ENCODE measurements at places on chromosomes 2 and 18.

DNA sequence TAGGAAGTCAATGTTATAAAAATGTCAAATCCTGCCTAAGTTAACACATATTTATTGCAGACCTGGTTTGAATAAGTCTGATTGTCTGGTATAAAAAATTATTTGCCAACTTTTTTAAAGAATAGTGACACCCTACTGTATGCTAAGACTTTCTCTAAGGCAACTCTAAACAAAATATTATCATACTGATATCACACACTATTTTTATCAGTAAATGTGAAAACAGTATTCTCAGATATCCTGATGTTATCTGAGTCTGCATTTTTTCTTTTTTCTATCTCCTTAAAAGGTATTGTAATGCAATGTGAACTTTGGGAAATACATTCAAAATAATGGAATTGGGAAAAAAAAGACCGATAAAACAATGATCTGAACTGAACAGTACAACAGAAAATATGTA is 127.1 kb downstream of the DOCK10 start:
- DNase-seq: no peak

DNA sequence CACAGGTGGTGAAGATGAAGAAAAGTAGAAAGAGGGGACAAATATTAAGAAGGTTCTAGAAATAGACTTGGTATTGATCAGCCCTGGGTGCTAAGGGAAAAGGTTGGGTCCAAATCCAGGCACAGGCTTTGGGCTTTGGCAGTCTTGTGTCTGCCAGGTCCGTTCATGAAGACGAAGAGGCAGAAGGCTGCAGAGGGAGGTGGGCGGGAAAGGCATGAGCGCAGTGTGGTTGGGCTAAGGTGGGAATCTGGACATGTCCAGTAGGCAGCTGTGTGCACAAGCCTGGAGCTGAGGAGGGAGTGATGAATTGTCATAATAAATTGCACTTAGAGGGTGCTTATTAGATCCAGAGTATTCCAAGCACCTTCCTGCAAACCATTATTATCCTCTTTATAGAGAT is 105.7 kb upstream of the TEX51 start:
- no peak for DNase-seq

GRCh38 chr2:121061633-121062032 is 223.4 kb downstream of the TFCP2L1 start:
- no peak for DNase-seq

DNA sequence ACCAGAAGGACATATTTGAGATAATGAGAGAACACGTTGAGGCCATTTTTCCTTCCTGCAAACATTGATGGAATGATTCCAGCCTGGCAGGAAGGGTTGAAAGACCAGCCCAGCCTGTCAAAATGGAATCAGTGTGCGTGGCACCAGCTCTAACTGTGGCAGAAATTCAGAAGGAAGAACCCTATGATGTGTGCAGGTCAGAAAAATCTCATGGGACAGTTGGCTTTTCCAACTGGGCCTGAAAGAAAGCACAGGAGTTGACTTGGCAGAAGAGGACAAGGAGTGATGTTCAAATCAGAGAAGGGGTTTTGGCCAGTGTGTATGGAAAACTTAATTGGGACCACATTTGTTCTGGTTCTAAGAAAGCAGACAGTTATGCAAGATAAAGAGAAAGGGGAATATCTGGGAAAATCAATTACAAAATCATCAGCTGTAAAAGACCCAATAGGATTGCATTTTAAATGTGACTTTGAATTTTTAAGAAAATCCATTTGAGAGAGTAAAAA is 192.8 kb upstream of the PID1 start:
- DNase-seq: peak; percentile 46

DNA sequence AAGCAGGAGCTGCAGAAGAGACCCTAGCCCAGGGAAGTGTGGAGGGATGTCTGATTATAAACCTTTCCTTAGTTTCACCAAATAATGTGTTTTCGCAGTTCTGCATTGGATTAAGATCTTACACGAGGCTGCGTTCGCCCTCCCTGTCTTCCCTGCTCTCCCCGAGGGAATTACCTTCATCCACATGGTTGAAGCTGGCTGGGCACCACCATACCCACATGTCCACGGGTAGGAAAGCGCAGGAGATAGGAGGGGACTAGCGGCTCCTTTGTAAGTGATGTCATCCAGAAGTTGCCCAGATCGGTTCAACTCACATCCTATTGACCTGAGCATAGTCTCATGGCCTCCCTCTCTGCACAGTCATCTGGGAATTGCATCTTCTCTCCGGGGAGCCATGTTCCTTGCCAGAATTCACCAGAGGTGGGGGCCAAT is 1.1 kb downstream of the TTL start:
- DNase-seq: no peak

- no peak for DNase-seq
These were observed 44.2 kb upstream of the STAT4 start for GRCh38 chr2:191195021-191195420.

DNA sequence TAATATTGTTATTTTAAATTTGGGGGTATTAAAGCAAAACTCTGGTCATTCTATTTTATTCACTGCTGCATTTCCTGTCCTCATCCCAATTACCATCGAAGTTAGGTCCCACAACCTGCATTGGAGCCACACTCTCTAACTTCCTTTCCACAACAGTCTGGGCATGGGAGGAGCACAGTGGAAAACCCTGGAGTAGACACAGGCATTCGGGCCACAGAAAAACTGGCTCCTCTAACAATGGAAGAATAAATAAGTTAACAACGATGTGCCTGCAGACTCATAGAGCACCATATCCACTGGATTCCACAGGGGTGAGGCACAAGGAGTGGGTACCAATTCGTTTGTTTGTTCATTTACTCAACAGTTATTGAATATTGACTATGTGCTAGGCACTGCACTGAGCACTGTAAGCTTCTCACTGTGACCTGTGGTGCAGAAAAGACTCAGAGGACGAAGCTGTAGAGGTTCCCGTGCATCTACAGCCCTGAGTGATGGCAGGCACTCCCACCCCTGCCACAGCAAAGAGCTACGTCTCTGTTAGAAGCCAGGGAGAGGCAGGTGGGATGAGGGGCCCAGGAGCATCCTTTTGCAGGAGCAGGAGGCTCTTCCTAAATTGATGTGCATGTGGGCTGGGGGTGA is 154.2 kb upstream of the PGAP1 start:
- DNase-seq: no peak

DNA sequence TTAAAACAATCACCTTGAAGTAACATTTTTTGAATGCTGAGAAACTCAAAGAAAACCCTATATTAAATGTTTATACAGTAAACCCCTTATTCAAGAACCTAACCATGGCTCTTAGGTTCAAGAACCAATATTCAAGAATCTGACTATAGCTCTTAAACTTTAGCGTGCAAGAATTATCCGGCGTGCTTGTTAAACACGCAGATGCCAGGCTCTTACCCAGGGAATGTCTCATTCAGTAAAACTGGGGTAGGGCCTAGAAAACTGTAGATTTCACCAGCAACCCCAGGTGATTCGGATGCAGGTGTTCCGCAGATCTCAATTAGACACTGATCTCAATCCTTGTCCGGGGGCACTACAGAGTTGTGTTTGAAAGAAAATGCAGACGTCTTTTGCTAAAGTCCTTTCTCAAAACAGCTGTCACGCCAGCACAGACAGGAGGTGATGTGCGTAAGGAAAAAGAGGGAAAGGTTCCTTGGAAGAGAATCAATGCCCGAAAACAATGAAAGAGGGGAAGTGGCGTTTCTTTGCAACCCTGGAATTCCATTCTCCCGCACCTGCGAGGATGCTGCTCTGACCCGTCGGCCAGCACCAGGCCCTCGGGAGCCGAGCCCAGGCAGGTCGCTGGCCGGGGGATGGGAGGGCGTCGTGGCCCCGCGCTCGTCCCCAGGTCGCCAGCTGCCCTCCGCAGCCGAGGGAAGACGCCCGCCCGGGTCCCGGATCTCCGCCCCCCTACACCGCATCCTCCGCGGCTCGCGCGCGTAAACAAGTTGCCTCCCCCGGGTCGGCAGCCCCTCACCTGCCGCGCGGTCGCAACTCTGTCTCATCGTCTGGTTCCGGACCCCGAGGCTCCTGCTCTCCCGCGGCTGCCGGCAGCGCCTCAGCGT is 851 bp downstream of the EIF2AK3 start:
- peak; percentile 36 for DNase-seq

GRCh38 chr2:196067088-196067382 is 1.6 kb downstream of the DNAH7 start:
- DNase-seq: no peak

GRCh38 chr18:78724214-78724914 is 255.3 kb upstream of the SALL3 start:
- DNase-seq: no peak

DNA sequence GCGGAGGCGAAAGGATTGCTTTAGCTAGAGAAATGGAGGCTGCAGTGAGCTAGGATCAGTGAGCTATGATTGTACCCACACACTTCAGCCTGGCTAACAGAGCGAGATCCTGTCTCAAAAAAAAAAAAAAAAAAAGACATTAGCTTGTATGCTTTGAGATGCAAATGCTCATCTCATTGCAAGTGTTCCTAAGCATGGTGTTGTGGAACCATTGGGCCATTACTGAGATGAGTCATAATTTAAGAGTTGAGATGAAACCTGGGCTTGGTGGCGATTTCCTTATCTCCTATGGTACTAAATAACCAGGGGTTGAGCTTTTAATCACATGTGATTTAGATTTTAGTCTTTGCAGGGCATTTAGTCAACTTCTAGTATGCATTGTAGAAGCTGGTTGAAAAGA is 2.2 kb downstream of the PLEKHA3 start:
- no peak for DNase-seq

DNA sequence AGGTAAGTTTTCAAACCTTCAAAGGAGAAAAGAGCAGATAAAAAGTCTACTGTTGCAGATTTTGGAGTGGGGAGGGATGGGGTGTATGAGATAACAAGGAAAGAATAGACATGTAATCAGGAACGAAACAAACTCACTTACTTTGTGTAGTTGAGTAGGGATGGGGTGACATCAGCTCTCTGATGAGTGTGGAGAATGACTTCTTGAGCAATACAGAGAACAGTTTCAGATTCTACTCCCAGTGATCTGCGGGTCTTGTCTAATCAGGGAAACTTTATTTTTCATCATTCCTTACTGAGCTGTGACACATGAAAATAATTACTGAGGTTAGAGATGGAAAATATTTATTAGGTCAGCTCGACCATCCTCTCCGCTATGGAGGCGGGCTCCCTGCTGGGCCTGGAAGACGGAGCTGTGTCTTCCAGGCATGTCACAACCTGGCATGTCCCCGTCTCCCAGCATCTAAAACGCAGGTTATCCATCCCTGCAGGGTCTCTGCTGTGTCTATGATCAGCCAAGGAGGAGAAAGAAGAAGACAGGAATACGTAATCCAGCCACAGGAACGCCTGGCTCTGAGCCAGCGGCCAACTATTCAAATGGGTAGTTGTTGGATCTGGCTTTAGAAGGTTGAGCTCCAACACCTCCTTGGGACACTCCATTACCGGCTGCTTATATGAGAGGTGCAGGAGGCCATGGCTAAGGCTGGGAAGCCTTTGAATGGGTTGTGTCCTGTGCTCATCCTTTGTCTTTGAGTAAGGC is 99.0 kb upstream of the SATB2 start:
- no peak for DNase-seq

DNA sequence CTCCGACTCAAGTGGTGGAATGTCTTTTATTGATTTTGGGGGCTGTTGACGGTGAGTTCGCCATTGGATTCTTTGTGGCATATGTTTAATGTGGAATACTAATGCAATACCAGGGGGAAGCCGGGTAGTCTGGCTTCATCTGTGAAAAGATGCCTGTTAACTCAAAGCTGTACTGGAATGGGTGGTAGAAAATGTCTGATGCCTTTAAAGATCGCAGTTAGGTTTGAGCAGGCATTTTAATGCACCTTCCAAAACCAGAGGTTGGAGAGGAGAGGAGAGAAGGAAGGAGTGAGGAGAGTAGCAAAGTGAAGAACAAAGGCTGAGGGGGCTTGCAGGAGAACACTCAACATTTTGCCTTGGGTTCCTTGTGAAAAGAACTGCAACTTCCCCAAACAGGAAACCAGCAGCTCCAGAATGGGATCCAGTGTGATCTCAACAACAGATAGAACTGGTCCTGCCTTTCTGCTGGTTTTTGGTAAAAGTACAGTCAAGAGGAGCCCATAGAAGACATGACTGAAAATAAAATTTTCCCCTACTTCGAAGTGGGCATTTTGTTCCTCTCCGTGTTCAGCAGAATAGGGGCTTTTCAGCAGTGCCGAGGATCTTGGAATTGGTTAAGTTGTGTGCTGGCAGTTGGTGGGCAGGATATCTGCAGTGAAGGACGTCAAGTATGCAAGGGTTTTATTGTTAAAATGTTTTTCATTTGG is 1.5 kb downstream of the ZNF532 start:
- no peak for DNase-seq

GRCh38 chr2:29239209-29239960 is 124.2 kb downstream of the CLIP4 start:
- DNase-seq: no peak

DNA sequence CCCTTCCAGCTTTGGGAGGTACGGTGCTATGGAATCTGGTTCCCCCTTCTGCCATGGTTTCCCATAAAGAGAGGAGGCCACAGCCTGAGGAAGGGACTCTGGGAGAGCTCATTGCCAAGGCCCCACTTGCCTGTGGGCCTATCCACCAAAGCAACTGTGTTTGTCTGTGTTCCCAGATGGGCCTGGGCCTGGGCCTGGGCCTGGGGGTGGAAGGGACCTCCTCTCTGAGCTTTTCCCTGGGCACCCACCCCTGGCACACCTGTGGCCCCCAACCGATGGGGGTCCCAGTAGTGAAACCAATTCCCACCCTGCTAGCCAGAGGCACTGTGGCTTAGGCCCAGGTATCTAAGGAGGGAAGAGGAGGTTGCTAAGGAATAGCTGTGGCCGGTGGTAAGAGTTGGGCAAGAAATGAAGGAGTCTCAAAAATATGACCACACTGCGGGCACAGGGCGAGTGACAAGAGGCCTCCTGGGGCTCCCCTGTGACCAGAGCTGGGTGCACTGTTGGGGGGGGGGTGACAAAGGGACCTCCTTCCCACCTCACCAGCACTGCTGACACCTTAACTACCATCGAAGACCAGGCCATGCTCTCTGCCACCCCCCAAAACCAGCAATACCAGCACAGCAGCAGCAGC is 4.9 kb upstream of the DUSP2 start:
- DNase-seq: no peak

DNA sequence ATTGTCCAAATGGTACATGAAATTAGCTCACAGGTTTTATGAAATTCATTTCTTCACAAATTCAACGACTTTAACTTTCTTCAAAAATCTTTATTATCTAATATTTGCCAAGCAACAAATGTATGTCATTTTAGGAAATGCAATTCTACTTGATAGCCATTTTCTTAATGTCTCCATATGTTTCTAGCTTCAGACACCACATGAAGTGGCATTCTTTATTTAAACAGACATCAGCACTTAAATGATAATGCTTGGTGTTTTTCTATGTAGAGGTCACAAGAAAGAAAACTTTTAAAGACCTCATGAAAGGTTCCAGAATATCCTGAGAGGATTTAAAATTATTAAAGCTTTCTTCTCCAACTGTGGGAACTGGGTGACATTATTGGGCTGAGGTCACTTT is 44.2 kb upstream of the XIRP2 start:
- DNase-seq: no peak

GRCh38 chr2:240959214-240959940 is 39.0 kb upstream of the SNED1 start:
- DNase-seq: peak; percentile 9

Data from right hindlimb (tissue), 1 donor.